Progenitor cell of endocrine pancreas (in vitro differentiated cells): ENCODE measurements at places on chromosomes 3 and 15. TPM values are rescaled to one million over a fixed set of nuclear protein-coding genes. Genes with fewer than 3 reads are reported as not detected.

The RLBP1 gene
- not detected in 2 replicates for total RNA-seq

The IL17RC gene
- 13.4 and 17.1 TPM in 2 replicates for total RNA-seq

The MCTP2 gene
- 2.6 and 5.4 TPM in 2 replicates for total RNA-seq

The ITPKA gene
- 0.89 and 1.0 TPM in 2 replicates for total RNA-seq

The SHC4 gene
- total RNA-seq = 0.36 and 0.47 TPM in 2 replicates
